Islet precursor cell (in vitro differentiated cells): ENCODE measurements at places on chromosomes 2 and 18.

DNA sequence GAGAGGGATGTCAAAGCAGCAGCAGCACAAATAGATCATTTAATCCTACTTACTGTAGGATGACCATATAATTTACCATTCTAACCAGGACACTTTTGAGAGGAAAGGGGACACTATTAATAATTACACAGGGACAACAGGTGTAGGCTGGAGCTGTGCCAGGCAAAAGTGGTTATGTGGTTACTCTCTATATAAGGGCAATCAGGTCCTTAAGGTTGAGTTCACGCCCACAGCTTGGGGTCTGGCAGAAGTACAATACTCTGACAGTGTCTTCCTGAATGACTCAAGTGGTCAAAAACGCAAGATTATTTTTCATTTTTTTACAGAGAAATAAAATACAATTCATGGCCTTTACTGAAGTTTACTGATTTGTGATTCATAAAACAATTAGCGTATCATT lies 2.8 kb downstream of the PREPL start:
- no peak for DNase-seq

DNA sequence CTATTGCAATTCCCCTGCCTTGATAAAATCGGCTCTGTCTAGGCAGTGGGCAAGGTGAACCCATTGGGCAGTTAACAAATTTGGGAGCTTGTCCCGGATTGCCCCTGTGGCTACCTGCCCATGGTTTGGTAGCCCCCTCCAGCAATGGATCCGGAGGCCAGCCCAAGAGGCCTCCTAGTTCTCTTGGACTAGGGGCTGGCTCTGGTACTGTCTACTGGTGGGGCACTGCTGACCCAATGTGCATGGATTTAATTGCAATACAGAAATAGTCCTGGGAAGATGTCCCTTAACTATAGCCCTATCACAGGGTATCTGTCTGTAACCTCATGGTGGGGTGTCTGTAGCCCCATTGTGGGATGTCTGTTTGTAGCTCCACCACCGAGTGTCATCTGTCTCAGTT lies 37.5 kb upstream of the SH3RF3 start:
- no peak for DNase-seq

DNA sequence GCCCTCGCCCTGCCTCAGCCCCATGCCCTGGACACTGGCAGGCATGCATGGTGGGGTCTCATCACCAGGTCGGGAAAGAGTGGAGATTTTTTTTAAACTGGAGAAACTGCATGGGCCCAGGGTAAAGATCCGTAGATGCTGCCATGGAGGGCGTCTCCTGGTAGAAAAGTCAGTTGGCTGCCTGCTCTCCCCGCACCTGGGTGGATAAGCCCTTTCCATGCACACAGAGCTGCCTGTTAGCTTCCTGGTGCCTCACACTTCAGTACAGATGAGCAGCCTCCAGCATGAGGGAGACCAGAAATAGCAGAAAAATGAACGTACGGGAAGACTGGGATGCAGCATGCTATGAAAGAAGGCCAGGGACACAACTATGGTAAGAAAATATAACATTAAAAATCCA lies 92.0 kb downstream of the ASAP2 start:
- no peak for DNase-seq

DNA sequence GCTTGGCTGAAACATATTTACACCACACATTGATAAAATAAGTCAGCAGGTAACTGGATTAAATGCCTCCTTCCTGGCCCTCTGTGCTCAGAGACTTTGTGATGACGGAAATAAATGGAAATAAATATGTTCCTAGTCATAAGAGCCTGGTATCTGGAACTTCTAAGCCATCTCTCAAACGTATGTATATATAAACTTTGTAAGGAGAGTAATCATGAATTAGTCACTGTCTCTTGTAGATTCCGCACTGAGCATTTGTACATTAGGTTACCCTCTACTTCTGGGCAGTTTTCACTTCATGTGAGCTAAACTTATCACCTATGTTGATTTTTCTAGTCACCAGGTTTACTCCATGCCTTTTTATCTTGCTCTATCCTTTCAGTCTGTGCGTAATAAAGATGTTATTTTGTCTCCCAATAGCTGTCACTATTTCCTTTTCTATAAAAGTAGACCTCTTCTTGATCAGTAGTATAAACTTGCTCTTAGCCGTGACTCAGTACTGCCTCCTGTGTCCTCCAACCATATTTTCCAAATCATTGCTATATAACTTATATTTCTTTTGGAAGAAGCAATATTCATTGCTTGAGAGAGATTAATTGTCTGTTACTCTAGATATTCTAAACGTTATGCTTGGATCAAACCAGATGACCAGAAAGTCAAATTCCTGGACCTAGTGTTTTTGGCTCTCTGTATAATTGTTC lies 53.2 kb downstream of the FEZ2 start:
- no peak for DNase-seq

DNA sequence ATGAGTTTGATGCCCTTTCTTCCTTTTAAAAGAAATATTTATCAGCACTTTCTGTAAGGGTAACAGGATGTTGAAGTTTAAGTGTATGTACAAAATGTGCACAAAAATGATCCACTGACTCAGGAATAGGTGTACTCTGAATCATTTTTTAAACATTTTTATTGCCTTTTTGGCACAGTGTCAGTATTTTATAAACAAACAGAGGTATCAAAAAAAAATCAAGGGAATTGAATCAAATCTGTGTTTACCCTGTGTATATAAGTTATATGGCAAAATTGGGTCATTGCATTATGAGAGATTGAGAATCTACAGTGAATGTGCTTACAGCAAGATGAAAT lies 513.9 kb upstream of the NETO1 start:
- DNase-seq, result no peak

DNA sequence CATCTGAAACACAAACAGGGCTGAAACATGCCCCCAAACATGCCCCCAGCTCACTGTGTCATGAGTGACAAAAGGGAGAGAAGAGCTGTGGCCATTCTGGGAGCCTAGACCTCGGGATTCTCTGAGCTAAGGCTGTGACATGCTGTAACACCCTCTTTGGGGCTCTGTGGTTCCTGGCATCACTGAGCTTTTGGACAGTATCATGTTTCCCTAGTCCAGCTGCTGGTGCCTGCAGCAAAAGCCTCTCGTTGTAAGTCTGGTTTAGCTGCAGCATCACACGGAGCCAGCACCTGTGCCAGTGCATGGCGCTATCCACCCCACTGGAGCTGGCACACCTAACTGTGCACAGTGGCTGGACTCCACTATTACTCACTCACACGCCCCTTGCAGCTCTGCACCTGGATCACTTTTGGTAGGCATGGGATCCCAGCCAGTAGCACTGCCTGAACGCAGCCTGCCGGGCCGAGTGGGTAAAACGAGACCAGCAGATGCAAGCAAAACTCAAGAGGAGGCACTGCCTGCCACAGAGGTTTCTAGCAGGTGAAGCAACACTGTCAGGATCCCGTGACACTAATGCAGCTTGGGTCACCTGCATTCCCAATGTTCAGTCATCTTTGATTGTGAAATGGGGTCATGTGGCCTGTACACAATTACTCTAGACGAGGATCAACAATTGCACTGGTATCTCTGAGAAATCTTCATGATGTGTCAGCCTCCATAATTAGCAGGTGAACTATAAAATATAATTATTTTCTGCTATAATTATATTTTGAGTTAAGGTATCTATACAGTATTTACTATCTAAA lies 547.2 kb downstream of the ZNF804A start:
- DNase-seq, result no peak

DNA sequence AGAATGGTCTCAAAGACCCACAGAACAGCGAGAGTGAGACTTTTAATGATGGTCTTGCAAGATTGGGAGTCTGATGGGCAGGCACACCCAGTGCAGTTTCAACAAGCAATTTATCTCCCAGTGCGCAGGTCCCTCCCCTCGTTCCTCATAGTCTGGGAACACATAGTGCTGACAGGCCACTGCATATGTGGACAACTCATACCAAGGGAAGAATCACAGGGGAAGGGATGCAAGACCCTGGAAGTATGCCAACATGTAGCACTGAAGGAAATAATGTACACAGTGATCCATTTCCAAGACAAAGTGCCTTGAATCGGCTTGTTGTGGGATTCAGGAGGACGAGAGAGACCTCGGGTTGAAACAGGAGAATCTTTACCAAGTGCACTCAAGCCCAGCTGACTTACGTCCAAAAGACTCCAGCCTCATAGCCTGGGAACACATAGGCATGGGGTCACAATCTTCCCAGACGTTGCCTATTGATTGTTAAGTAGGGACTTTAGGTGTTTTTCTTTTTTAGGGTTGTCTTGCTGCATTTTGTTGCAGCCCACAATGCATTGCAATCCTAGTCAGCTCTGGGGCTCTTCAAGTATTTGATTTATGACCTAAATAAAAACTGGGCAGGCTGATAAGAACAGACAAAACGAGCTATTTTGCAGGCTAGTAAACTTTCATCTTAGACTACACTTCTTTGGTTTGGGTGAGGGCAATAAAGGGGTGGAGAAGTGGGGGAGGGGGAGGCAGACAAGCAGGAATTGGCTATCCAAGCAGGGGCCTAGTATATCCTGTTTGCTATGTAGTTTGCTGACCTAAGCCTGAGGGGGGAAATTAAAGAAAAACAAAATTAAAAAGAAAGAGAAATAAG lies 24.7 kb upstream of the SERPINB5 start:
- DNase-seq, result no peak

DNA sequence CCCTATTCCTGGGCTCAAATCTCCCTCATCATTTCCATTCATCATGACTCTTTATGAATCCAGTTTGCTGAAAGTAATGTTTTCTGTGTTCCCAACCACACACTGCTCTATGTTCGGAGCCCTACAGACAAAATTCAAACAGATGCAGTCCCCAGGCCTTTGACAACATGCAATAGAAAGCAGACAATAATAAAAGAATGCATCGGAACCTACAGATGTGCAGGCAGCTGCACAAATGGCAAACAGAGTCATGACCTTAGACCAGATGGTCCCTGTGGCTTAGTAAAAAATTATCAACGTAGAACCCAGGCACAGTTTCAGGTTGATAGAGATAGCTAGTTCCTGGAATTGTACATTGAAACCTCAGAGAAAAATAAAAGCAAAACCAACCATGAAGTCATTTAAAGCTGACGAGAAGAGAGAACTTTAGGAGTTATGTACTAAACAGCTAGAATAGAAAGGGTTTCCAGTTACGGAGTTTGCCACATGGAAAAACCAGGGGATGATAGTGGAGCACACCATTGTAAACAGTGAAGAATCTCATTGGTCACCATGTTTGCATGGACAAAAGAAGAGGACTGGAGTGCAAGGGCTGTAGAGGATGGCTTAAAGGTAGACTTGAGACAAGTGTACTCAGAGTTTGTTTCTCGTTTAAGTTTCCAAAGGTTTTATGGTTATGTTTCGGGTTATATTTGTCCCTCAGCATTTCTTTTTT lies 23.2 kb upstream of the ACVR1 start:
- DNase-seq, result no peak
